ENCODE measurements at places on chromosomes 1 and 21. TPM values are rescaled to one million over a fixed set of nuclear protein-coding genes. Genes with fewer than 3 reads are reported as not detected.
A peak's percentile ranks its signal among the peaks of the same experiment; 100 is the strongest.

DNA sequence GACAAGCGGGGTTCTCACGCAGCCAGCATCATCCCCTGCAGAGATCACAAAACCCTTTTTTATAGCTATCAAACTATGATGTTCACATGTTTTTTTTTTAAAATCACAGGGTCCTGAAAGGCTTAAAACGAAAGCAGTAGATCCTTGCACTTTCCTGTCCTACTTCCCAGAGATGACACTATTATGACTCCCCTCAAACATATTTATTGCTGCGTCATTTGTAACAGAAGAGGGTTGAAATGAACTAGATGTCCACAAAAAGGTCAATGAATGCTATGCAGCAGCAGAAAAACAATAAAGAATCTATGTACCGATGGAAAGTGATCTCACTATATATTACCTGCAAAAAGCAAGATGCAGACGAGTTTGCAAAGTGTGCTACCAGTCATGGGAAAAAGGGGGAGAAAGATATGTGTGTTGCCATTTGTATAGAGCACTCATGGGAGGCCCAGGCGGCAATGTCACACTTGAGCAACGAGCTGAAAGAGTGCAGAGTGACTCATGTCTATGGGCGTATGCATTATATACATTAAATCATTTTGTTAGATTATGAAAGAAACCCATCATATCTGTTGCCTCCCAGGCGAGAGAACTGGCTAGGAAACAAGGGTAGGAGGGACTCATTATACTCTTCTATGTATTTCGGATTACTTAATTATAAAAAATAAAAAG, 68.9 kb upstream of the PARP1 start:
- DNase-seq = peak; percentile 85

LHX4 gene
- polyA plus RNA-seq = 0.19 TPM

- no peak for DNase-seq
Observed at GRCh38 chr1:86750530-86750929, 46.2 kb downstream of the SH3GLB1 start.

GRCh38 chr1:240385985-240386978, 225.7 kb downstream of the GREM2 start:
- DNase-seq = no peak

- DNase-seq = no peak
Observed at GRCh38 chr1:30953685-30954084, 45.1 kb upstream of the SDC3 start.
